ENCODE measurements at places on chromosomes 1 and 21. TPM values are rescaled to one million over a fixed set of nuclear protein-coding genes. Genes with fewer than 3 reads are reported as not detected.
A peak's percentile ranks its signal among the peaks of the same experiment; 100 is the strongest.

Gene COL16A1
- total RNA-seq: 49.1 TPM

Gene RUNX3
- total RNA-seq: not detected

DNA sequence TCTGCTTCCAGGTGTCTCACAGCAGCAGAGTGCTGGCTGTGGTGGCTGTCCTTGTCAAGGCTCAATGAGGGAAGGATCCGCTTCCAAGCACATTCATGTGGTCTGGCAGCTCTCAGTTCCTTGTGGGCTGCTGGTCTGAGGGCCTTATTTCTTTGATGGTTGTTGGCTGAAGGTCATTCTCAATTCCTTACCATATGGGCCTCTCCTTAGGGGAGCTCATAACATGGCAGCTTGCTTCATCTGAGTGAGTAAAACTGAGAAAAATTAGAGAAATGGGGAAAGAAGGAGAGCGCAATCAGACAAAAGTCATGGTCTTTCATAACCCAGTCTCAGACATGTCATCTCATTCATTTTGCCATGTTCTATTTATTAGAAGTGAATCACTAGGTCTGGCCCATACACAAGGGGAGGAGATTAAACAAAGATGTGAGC lies 81.7 kb upstream of the TSPAN2 start:
- no peak for DNase-seq

Gene LCE3E
- total RNA-seq: not detected

GRCh38 chr1:228799924-228800323 lies 64.6 kb downstream of the RHOU start:
- no peak for DNase-seq

Gene C1orf116
- 35.5 TPM for total RNA-seq

Gene TMEM240
- 5.5 TPM for total RNA-seq

DNA sequence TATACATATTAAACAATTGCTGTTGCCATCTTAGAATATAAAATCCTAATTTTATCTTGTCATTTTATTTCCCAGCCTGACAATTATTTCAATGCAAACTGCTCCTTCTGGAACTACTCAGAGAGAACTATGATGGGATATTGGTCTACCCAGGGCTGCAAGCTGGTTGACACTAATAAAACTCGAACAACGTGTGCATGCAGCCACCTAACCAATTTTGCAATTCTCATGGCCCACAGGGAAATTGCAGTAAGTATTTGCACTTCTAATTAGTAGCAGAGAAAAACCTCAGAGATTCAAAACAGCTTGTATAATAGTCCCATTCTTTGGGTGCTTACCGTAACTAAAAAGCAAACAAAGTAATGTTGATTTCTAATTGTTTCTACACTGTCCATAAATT lies 167.2 kb downstream of the ADGRL2 start:
- no peak for DNase-seq

Gene CLCA4
- total RNA-seq: not detected

Gene FCRL1
- total RNA-seq: not detected

Gene ZMYND12
- total RNA-seq: not detected

- DNase-seq: no peak
Measured at GRCh38 chr1:41892301-41892781, 26.4 kb downstream of the HIVEP3 start.

Gene HMGN1
- total RNA-seq: 360 TPM

- peak; percentile 42 for DNase-seq
Measured at GRCh38 chr1:200795156-200795555, 56.5 kb downstream of the CAMSAP2 start.

GRCh38 chr1:192578144-192578909 lies 2.8 kb downstream of the RGS1 start:
- DNase-seq: no peak

Gene CELA3B
- not detected for total RNA-seq

- DNase-seq: no peak
Measured at GRCh38 chr1:117561551-117561950, 44.3 kb upstream of the TENT5C start.

Gene C1orf21
- total RNA-seq: 23.2 TPM

DNA sequence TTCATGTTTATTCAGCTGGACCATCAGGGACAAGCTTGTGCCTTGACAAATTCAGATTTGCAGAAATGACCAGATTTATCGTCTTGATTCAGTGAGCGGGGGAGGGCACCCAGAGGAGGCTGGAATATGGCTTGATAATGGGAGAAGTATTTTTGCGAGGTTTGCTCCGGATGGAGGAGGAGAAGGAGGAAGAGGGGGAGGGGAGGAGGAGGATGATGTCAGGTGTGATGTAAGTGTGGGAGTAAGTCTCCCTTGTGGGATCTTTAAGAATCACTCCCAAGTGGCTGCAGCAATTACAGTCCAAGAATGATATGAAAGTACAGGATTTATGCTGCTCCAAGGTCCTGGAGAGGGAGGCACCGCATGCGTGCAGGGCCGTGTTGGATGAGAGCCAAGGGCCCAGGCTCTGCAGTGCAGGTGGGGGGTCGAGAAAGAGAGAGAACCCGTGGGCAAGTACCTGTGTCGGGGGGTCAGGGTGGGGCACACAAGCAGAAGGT lies 5.6 kb upstream of the ZNF496 start:
- DNase-seq: no peak

Gene LRRC3
- not detected for total RNA-seq

GRCh38 chr1:98188774-98189173 lies 267.9 kb upstream of the DPYD start:
- DNase-seq: no peak

DNA sequence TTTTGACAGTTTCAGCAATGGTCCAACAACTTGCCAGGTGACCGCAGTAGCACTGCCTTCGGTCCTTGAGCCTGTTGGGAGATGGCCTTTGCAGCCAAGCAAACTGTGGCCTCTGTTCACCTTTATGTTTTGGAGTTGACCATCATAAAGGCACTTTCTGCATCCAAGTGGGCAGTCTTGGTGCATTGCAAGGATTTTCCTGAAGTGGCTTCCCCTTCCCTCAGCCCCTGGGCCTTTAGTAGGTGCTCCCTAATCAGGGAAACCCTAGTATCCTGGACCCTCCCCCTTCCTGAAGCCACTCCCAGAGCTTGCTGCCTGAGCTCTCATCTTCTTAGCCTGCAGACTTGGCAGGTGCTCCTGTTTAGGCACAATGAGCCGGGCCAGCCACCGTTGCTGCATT lies 140.2 kb downstream of the TRABD2B start:
- DNase-seq: no peak

GRCh38 chr1:66490816-66491215 lies 43.1 kb upstream of the SGIP1 start:
- DNase-seq: no peak

DNA sequence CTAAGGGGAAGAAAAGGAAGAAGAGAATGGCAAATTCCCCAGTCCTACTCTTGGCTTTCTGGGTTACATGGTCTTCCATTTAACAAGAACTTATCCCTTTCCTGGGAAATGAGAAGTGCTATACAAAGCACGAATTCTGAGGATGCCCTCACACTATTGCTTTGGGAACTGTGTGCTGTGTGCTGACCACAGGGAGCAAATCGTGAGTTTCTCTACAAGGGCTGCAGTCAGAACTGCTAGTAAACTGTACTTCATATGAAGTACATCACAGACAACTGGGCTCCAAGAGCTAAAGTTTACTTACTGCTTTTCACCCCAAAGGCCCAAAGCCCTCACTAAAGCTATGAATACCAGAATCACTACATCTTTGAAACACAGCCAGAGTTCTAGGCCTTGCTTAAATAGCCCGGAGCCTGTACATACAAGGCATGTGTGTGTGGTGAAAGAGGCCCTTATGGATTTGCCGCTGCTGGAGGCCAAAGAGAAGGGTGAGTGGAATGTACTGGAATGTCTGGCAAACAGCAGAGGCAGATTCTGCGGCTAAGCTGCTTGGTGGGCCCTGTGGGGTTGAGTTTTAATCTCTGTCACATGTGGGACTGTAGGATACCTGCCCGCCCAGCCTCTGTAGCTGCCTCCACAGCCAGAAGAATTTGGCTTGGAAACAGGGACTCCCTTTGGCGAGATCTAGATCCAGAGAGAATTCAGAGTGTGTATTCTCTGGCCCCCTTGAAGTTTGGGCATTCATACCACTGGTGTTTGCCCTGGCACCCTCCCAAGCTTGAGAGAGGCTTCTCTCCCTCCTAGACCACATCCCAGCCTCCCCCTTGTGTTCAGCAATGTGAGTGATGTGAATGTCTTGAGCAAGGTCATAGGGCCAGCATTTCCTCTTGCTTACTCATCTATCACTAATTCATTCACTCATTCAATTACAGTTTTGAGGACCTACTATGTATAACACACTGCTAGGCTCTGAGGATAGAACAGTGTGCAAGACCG lies 21.9 kb upstream of the TRIM67 start:
- peak; percentile 87 for DNase-seq

- DNase-seq: peak; percentile 49
Measured at GRCh38 chr1:36365381-36365780, 20.3 kb downstream of the STK40 start.

DNA sequence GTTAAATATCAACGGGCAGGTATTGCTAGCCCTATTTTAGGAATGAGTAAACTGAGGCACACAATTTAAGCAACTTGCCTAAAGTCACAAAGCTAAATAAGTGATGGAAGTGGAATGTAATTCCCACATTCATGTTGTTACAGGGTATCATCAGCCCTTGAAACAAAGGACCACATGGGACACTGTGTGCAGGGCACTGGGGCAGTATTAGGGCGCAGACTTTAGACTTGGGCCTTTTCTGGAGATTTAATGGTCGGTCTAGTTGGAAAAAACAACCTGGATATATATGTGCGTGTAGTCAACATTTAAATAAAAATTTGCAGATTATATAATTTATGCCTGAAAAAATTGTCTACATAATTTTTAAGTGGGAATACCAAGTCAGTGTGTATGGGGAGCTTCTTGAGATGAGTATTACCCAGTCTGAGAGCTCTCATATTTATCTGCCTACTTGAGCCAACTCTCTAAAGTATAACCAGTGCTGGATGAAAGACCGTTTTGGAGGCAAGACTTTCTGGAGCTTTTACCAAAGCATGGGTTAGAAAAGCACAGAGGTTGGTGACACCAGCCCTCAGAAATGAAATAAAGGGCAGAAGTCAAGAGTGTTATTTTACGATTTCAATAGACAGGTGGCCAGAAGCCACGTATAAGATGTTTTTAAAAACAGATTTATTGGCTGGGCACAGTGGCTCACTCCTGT lies 1.6 kb downstream of the KDM1A start:
- peak; percentile 21 for DNase-seq

DNA sequence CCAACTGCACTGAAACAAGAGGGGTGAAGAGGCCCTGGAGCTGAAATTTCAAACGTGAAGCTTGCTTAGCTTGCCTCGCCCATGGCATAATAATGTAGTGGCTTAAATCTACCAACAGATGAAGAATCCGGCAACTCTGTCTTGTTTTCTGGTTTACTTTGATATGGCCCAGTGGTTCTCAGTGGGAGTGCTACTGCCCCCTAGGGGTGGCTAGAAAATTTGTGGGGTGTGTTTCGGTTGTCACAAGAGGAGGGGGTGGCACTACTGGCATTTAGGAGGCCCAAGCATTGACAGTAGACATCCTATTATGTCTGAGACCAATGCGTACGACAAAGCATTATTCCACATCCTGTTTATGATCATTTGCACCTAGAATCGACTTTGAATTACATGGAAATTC lies 51.9 kb upstream of the C8B start:
- DNase-seq: peak; percentile 24

DNA sequence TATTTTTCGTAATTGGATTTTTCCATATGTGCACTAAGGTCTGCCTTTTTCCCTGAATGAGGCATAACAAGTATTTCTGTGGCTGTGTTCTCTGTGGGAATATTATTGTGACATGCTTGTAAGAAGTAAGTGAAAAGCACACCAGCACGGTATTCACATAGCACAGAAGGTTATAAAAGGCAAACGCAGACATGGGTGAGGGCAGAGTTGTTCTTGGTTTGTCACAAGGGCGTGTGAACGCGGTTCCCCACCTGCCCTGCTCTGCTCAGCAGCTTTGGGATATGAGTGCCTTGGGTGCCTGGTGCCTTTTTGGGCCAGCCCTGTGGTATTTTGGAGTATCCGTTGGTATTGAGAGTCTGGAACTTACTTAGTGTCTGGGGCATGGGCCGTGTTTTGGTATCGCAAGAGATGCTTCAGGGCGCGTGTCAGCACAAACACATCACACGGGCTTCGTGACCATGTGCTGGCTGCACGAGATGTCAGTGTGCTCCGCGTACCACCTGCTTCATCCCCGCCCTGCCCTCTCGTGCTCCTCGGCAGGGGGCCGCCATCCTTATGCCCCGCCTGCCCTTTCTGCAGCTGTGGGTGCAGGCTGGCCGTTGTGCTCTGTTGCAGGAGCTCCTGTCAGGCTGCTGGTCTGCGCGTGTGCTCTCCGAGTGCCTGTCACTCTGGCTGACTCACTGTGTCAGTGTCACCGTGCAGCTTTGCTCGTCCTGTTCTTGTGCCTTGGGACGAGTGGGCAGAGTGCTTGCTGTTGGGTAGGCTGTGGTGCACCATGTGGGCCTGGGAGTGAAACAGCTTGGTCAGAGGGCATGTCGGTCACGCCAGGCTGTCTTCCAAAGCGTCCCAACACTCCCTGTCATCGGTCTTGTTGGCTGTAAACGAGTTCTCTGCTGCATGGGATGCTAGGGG lies 15.0 kb downstream of the SKI start:
- DNase-seq: no peak

DNA sequence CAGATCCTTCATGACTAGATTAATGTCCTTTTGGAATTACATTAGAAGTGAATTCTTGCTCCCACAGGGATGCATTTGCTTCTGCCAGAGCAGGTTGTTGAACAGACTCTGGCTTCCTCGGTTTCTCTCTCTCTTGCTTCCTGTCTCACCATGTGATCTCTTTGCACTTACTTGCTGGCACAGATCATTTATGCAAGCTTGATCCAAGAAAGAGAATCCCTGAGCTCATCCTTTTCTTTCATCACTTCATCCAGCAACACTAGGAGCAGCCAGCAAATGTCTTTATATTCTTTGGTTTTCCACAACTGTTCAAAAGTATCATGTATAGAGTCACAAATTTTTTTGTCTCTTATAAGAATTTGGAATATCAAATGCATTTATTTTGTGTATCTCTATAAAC lies 313.5 kb downstream of the ZNF326 start:
- DNase-seq: no peak

GRCh38 chr1:119220991-119221390 lies 80.5 kb upstream of the WARS2 start:
- peak; percentile 1 for DNase-seq
